ENCODE measurements at places on chromosomes 5 and 9.

GRCh38 chr9:127928676-127929624 lies 1.6 kb downstream of the PIP5KL1 start:
- DNase-seq = no peak

DNA sequence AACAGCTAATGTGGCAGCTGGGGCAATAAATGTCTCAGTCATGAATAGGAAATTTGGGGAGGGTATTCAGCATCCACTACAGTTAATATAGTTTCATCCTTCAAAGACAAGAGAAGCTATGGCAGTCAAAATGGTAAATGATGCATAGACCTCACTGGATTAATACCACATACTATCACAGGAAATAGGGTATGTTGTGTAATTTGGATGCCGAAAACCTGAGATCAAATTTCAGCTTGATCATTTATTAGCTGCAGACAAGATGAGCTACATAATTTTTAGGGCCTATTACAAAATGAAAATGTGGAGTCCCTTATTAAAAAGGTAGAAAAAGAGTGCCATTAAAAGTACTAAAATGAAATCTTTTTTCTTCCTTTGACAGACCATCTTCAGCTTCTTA lies 112.6 kb upstream of the MTAP start:
- DNase-seq = no peak

GRCh38 chr5:7391215-7391614 lies 4.7 kb upstream of the ADCY2 start:
- DNase-seq = no peak

GRCh38 chr5:103793595-103794182 lies 231.1 kb upstream of the NUDT12 start:
- no peak for DNase-seq

DNA sequence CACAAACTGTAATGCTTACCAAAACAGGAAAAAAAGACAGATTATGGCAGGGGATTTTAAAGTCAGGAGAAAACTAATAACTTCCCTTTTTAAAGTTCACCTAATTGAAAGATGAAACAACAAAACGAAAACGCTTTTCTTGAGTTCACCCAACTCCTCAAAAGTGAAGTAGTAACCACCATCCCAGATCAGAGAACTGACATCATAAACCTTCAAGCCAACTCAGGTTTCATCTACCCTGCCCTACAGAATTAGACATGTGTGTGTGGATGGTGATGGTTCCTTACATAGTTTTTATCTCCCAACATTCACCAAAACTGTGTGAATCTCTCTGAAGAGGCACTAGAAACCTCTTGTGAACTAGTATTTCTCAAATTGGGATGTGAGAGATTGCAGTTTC lies 195.2 kb upstream of the PTGER4 start:
- no peak for DNase-seq

DNA sequence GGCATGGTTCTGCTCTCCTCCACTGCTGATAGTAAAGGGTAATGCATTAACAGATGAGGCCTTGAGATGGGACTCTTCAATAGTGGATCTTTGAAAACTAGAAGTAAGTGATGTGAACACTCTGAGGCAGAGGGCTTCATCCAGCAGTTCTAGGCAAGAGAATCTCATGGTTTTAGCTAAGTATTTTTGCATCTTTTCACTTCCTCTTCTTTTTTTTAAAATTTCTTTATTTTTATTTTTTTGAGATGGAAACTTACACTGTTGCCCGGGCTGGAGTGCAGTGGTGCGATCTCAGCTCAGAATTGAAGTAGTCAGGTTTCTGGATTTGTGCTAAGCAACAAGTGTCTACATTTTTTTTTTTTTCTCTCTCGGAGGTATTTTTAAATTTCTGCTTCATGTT lies 101.9 kb downstream of the MTRR start:
- DNase-seq = no peak

DNA sequence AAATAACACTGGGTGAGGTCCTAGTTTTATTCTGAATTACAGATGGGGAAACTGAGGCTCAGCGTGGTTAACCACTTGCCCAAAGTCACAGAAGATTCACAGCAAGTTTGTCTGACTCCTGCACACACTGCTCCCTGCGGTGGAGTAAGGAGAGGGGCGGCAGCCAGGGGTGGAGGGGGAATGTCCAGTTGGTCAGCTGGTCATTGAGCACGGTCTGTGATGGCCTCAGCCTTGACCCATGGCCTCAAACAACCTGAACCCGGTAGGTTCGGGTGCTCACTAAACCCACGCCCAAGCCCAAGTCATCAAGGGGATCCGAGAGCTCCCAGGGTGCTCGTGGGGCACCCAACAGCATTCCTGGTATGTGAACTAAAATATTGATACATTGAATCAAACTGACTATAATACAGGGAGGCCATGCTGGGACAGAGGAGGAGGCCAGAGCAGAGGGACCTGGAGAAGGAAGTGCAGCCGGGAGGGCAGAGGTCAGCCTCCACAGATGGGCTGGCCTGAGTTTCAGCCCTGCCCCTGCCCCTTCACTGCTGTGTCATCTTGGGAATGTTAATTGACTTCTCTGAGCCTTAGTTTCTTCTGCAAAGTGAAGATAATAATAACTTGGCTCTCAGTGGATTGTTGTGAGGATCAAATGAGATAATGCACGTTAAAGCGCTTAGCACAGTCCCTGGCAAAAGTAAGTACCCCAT lies 3.6 kb upstream of the IL17B start:
- no peak for DNase-seq

DNA sequence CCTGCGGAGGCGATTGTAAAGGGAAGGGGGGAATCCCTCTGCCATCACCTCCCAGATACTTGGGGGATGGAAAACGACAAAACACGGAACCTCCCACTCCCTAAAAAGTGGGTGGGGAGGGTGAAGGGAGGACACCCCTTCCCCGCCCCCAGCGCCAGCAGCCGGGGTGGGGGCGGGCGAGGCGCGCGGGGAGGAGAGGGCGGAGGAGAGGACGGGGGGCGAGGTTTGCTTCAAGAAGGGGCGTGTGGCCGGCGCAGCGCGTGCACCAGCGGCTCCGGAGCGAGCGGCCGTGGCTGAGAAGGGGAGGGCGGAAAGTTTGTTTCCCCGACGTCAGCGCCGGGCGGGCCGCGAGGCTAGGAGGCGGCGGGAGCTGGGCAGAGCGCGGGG lies at the start of gene PRRX2:
Gene PRRX2 (plus strand): TSS at position 259 of the 387 bp plus-strand sequence. CDS start 221 bp downstream, outside the sequence.
- DNase-seq = no peak

DNA sequence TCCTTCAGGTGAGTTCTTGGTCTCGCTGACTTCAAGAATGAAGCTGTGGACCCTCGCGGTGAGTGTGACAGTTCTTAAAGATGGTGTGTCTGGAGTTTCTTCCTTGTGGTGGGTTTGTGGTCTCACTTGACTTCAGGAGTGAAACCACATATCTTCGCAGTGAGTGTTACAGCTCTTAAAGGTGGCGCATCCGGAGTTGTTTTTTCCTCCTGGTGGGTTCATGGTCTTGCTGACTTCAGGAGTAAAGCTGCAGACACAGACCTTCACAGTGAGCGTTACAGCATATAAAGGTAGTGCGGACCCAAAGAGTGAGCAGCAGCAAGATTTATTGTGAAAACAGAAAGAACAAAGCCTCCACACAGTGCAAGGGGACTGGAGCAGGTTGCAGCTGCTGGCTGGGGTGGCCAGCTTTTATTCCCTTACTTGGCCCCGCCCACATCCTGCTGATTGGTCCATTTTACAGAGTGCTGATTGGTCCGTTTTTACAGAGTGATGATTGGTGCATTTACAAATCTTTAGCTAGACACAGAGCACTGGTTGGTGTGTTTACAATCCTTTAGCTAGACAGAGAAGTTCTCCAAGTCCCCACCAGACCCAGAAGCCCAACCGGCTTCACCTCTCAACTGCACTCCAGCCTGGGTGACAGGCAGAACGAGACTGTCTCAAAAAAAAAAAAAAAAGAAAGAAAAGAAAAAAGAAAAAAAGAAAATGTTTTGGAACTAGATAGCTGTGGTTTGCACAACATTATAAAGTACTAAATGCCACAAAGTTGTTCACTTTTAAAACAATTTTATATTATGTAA lies 9.1 kb upstream of the ERMP1 start:
- no peak for DNase-seq

DNA sequence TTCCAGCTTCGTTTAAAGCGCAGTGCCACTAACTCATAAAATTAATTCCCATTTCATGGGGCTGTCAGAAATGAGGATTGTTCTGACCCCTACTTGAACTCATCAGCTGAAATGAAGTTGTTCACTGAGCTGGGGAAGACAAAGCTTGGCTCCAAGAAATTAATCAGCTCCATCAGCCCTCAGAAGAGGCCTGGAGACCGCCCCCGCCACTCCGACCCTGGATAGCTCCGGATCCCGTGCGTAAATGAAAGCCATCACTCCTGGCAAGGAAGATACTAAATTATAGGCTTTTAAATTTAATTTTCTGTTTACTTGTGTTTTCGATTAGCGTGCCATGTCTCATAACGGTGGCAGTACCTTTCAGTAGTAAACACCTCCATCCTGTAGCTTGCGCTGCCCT lies 142.8 kb upstream of the IRX2 start:
- DNase-seq = no peak

DNA sequence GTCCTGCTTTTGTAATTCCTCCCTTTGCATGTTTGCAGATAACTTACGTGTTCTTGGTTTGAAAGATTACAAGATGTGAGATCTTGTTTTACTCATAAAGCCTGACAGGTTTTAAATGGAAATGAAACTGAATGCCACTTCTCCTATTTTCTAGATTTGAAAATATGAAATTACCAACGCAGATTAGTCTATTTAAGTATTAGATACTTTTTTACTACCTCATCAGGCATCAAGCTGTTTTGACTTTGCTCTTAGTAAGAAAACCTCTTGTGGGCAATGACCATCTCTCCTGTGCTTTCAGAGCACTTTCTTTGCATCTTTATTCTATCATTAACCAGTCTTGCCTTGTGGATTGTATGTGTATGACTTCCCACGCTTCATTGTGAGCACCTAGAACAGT lies 3.5 kb downstream of the DMXL1 start:
- no peak for DNase-seq

DNA sequence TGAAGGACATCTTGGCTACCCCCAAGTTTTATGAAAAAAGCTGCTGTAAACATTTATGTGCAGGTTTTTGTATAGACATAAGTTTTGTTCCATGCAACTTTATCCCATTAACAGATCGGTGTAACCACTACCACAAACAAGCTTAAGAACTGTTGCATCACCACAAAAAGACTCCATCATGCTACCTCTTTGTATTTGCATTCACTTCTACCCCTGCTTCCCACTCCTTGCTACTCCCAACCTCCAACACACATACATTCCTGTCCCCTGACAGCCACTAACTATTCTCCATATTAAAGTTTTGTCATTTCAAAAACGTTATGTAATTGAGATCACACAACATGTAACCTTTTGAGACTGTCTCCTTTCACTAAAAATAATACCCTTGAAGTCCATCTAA lies 57.8 kb upstream of the LHFPL2 start:
- no peak for DNase-seq

DNA sequence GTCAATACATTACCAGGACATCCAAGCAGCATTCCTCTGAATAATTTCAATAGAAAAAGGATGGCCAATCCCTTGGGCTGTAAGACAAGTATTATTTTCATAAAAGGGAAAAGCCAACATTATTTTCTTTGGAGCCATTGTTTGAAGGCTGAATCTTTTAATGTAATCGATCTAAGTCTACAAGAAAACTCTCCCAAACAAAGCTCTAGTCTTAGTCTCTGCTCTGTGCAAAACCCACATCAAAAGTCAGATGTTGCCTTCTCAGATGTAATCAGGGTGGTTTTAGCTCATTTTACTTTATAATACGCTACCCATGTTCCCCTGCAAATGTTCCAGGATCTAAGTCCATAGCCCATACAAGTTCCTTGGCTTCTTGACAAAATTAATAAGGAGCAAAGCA lies 325.6 kb downstream of the TRPM3 start:
- DNase-seq = no peak

GRCh38 chr5:121027636-121028035 lies 563.5 kb downstream of the PRR16 start:
- no peak for DNase-seq

DNA sequence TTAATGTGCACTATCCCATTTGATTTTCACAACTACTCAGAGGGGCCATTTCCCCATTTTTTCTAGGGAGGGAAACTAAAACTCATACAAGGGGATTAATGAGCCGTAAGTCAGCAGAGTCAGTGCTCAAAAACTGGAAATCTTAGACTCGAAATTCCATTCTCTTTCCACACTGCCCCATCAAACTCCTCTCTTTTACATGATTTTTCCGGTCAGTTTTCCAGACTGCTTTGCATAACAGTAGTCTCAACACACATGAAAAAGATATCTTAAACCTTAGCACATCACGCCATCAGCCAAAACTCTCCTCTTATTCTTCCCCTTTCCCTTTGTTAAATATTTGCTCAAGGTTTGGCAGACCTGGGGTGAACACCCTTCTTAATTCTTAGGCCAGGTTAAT lies 332.0 kb downstream of the RFX3 start:
- no peak for DNase-seq

DNA sequence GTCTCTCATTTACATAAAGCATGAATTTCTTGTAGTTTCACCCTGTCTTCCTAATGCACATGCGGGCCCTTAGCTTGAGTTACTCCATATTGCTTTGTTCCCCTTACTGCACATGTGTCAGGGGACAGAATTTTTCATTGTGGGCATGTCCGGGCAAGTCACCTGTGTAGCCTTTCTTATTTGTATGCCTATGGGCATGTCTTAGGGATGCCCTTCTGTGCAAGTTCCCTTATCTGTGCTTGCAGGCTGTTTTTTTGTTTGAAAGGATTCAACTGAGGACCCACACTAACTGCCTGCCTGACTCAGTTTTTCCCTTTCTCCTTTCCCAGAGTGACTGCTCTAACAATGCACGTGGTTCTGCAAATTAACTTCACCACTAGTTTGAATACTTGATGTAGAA lies 161.7 kb downstream of the YTHDC2 start:
- DNase-seq = no peak

DNA sequence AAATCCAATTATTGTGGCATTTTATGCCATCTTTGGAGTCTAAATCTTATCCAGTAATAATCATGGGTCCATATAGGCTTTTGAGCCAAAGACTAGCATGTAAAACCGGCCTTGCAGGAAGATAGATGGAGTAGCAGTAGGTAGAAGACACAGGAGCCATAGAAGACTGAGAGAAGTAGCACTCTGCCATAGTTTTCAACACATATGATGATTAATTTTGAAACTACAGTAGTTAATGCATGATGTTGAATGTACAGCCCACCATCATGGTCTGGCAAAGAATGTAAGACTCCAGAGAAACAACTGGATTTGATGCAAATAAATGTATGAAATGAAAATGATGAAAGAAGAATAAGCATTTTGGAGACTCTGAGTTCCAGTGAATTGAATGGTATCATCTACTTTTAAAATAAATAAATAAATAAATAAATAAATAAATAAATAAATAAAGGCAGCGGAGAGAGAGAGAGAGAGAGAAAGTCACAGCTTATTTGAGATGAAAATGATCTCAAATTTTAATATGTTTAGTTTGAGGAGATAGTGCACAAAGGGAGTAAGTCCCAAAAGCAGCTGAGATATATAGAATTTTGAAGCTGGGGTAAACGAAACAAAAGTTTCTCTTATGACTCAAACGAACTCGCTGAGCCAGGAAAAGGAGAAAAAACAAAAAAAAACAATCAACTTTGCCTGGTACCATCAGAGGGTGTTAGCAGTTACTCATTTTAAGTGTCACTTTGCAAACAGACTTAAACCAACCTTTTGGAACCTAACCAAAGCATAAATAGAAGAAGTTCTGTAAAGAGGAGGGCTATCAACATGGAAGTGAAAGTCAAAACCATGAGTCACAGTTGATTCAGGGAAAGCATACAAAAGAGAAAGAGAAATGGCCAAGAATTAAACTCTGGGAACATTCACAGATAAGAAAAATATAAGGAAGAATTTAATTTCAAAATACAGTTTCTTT lies 388.7 kb downstream of the CETN3 start:
- no peak for DNase-seq
